Peyer's patch (tissue), 4 donors: ENCODE measurements at places on chromosomes 5 and 9. TPM values are rescaled to one million over a fixed set of nuclear protein-coding genes. Genes with fewer than 3 reads are reported as not detected.
A peak's percentile ranks its signal among the peaks of the same experiment; 100 is the strongest.

GRCh38 chr9:137278061-137278701 is 655 bp downstream of the TOR4A start:
- peaks cover 17% of the 10 kb centered on the region for H3K36me3 ChIP-seq
- no peaks in the 10 kb centered on the region for H3K27me3 ChIP-seq
- H3K27ac ChIP-seq, result peak overlapping the region; percentile 88
- peak; percentile 70 for DNase-seq
- H3K4me1 ChIP-seq, result peaks cover 11% of the 10 kb centered on the region
- peak overlapping the region; percentile 75 for H3K4me3 ChIP-seq

FGFR4 gene
- 91.4 TPM for total RNA-seq

F12 gene
- 9.5 TPM for total RNA-seq

SLC9A3 gene
- total RNA-seq, result 16.5 TPM

PCA3 gene
- total RNA-seq, result not detected

GRCh38 chr9:73689051-73689870 is 537.6 kb downstream of the ANXA1 start:
- H3K36me3 ChIP-seq, result no peaks in the 10 kb centered on the region
- H3K4me1 ChIP-seq, result no peaks in the 10 kb centered on the region
- H3K27me3 ChIP-seq, result no peaks in the 10 kb centered on the region
- H3K27ac ChIP-seq, result no peak overlapping the region
- no peak for DNase-seq
- H3K4me3 ChIP-seq, result no peak overlapping the region

TTC16 gene
- not detected for total RNA-seq

DNA sequence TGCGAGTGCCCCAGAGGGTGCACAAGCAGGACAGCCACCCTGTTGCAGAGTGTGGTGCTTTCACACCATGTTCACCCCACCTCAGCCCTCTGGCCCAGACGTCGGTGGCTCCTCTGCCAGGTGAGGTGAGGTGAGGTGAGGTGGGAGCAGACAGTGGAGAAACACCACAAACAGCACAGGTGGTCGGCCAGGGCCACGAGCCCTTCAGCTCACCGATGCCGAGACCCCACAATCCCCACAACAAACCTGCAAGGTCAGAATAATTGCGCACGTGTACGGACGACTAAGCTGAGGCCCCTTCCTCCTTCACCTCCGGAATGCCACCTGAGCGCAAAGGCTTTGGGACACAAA is 10.5 kb downstream of the BRD3 start:
- DNase-seq, result peak; percentile 43
- H3K27ac ChIP-seq, result no peak overlapping the region
- H3K4me3 ChIP-seq, result no peak overlapping the region
- H3K4me1 ChIP-seq, result peaks cover 19% of the 10 kb centered on the region
- no peaks in the 10 kb centered on the region for H3K27me3 ChIP-seq
- no peaks in the 10 kb centered on the region for H3K36me3 ChIP-seq

- H3K36me3 ChIP-seq, result no peaks in the 10 kb centered on the region
- H3K4me1 ChIP-seq, result peaks cover 4% of the 10 kb centered on the region
- DNase-seq, result no peak
Measured at GRCh38 chr5:139137697-139138096, 60.5 kb downstream of the SIL1 start.

GRCh38 chr5:123174916-123175481 is 86.0 kb downstream of the PRDM6 start:
- H3K27ac ChIP-seq, result no peak overlapping the region
- no peak overlapping the region for H3K4me3 ChIP-seq
- DNase-seq, result no peak
- no peaks in the 10 kb centered on the region for H3K36me3 ChIP-seq
- no peaks in the 10 kb centered on the region for H3K4me1 ChIP-seq

PAXX gene
- 92.4 TPM for total RNA-seq

GRCh38 chr5:176542135-176542595 is 5.0 kb upstream of the RNF44 start:
- H3K4me3 ChIP-seq, result peak overlapping the region; percentile 74
- peak; percentile 81 for DNase-seq
- peaks cover 12% of the 10 kb centered on the region for H3K4me1 ChIP-seq
- no peaks in the 10 kb centered on the region for H3K27me3 ChIP-seq
- no peaks in the 10 kb centered on the region for H3K36me3 ChIP-seq

GRCh38 chr9:6630502-6631206 is 14.9 kb downstream of the GLDC start:
- H3K27ac ChIP-seq, result no peak overlapping the region
- no peaks in the 10 kb centered on the region for H3K27me3 ChIP-seq
- H3K4me1 ChIP-seq, result no peaks in the 10 kb centered on the region

- H3K36me3 ChIP-seq, result no peaks in the 10 kb centered on the region
- no peak for DNase-seq
- H3K4me3 ChIP-seq, result no peak overlapping the region
- no peaks in the 10 kb centered on the region for H3K27me3 ChIP-seq
Measured at GRCh38 chr9:116987721-116988485, 300.8 kb downstream of the TRIM32 start.

C6 gene
- total RNA-seq, result 1.5 TPM

OTP gene
- total RNA-seq, result not detected

GRCh38 chr5:76439929-76440328 is 36.8 kb downstream of the IQGAP2 start:
- H3K27ac ChIP-seq, result no peak overlapping the region
- H3K27me3 ChIP-seq, result no peaks in the 10 kb centered on the region
- no peak for DNase-seq
- no peaks in the 10 kb centered on the region for H3K4me1 ChIP-seq

DNA sequence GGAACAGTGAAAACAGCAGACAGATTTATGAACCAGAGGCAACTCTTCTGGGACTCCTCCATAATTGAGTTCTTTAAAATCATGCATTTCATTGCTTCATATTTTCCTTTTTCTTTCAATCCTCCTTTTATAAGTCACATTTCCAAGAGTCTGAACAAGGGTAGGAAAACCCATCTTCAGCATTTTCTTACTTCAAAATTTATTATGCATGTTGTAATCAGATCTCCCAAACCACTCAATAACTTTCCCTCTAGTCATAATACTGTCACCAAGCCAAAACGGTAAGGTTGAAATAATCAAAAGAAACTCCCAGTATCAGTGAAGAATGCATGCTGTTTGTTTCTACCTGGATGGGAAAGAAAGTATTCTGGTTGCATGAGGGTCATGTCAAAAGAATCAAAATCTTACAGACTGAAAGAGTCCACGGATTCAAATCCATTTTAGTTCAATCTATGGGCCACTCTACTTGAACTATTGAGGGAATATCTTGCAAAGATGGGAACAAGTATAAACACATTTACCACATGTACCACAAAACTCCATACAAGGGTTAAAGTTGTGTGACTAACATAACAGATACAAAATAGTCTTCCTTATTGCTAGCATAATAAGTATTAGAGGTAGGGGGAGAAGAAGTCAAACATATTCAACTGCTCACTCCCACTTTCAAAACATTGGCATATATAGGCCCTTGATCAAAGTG is 797.3 kb downstream of the MAT2B start:
- H3K27ac ChIP-seq, result no peak overlapping the region
- H3K4me3 ChIP-seq, result no peak overlapping the region
- H3K4me1 ChIP-seq, result no peaks in the 10 kb centered on the region
- no peak for DNase-seq
- H3K36me3 ChIP-seq, result no peaks in the 10 kb centered on the region

DNA sequence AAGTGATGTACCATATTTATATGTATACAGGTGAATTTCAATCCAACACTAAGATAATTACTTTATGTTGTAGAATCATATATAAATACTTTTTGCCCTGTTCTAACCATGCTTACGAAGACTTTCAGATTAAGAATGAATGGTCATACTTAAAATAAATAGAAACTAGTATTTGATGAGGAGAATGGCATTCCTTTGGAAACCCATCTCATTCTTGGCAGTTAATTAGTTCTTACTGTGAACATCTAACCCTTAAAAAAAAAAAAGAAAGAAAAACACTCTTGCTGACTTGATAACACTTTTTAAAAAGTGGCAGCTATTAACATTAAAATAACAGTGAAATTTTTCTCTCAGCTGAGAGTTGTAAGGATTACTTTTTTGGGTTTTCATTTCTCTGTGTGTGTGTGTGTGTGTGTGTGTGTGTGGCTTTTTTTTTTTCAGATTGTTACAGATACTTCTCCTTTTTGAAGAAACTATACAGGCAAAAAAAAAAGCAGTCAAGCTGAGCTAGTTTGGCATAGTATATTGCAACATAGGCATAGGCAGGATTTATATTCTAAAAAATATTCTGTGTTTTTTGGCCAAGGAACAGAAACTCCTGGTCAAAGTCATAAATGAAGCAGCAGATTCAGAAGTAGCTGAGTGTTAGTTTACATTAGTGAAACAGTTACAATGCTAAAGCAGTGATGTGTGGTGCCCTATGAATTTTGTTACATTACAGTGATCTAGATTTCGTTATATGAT is 163.5 kb downstream of the CD180 start:
- H3K36me3 ChIP-seq, result no peaks in the 10 kb centered on the region
- DNase-seq, result no peak
- H3K27ac ChIP-seq, result no peak overlapping the region
- H3K27me3 ChIP-seq, result no peaks in the 10 kb centered on the region
- H3K4me3 ChIP-seq, result no peak overlapping the region
- no peaks in the 10 kb centered on the region for H3K4me1 ChIP-seq

NTRK2 gene
- total RNA-seq, result 0.35 TPM

GRCh38 chr5:143016777-143017516 is 246.8 kb downstream of the ARHGAP26 start:
- no peaks in the 10 kb centered on the region for H3K4me1 ChIP-seq
- no peaks in the 10 kb centered on the region for H3K27me3 ChIP-seq
- peak; percentile 29 for DNase-seq
- no peak overlapping the region for H3K4me3 ChIP-seq
- no peaks in the 10 kb centered on the region for H3K36me3 ChIP-seq

DNA sequence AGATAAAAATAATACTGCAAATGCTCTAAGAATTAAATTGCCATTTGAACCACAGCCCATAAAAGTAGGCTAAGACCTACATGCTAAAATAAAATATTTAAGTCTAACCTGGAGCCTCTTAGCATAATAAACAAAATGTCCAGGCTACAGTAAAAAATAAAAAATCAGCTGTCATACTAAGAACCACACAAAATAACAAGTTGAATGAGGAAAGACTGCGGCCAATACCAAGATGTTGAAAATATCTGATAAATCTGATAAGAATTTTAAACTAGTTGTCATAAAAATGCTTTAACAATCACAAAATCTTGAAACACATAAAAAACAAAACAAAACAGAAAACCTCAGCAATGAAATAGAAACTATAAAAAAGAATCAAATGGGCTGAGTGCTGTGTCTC is 336.9 kb upstream of the MSX2 start:
- no peak overlapping the region for H3K4me3 ChIP-seq
- H3K4me1 ChIP-seq, result no peaks in the 10 kb centered on the region
- DNase-seq, result no peak
- no peaks in the 10 kb centered on the region for H3K27me3 ChIP-seq
- no peaks in the 10 kb centered on the region for H3K36me3 ChIP-seq
- no peak overlapping the region for H3K27ac ChIP-seq
